ENCODE measurements at places on chromosomes 16 and 17. TPM values are rescaled to one million over a fixed set of nuclear protein-coding genes. Genes with fewer than 3 reads are reported as not detected.

C17orf67 gene
- total RNA-seq, result 0.20 TPM

KCNH6 gene
- total RNA-seq, result not detected

KRTAP4-12 gene
- total RNA-seq, result not detected

- DNase-seq, result no peak
Measured at GRCh38 chr16:85567101-85567866, 45.8 kb upstream of the GSE1 start.

- DNase-seq, result peak; percentile 37
Measured at GRCh38 chr17:14211801-14212200, 24.9 kb downstream of the CDRT15 start.

DNA sequence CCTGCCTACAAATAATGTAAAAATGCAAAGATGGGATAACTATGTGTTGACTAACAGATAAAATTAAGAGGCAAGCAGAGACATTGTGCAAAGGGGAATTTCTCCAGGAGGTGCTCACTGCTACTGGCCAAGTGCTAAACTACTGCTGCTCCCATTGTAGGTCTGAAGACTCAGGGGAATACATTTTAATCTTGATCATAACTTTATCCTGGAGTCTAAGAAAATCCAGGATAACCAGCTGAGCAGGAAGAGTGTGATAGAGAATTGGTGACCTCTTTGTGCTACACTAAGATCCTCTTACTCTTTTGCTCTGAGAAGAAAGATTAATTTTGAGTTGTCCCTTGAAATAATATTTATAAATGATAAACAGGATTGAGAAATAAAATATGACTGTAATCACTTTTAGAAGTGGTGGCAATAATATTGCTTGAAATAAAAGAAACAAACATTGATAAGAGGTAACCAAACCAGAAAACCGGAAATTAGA, 5.9 kb downstream of the RNF43 start:
- DNase-seq, result no peak

GRCh38 chr16:68283801-68284598, 19.7 kb downstream of the SLC7A6 start:
- peak; percentile 56 for DNase-seq

Measured in psoas muscle (tissue), 8 donors.